ENCODE measurements at places on chromosomes 11 and 22.

GRCh38 chr11:36265793-36266628 lies 23.2 kb downstream of the COMMD9 start:
- DNase-seq = peak; percentile 46

DNA sequence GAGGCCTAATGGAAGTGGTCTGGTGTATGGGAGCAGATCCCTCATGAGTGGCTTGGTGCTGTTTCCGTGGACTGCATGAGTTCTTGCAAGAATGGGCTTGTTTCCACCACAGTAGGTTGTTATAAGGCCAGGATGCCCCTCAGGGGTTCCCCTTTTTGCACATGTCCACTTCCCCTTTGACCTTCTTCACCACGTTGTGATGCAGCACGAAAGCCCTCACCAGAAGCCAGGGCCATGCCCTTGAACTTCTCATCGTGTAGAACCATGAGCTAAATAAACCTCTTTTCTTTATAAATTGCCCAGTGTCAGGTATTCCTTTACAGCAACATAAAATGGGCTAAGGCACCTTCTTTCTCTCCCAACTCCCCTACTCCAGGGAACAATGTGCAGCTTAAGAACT lies 2.8 kb upstream of the NARS2 start:
- no peak for DNase-seq

DNA sequence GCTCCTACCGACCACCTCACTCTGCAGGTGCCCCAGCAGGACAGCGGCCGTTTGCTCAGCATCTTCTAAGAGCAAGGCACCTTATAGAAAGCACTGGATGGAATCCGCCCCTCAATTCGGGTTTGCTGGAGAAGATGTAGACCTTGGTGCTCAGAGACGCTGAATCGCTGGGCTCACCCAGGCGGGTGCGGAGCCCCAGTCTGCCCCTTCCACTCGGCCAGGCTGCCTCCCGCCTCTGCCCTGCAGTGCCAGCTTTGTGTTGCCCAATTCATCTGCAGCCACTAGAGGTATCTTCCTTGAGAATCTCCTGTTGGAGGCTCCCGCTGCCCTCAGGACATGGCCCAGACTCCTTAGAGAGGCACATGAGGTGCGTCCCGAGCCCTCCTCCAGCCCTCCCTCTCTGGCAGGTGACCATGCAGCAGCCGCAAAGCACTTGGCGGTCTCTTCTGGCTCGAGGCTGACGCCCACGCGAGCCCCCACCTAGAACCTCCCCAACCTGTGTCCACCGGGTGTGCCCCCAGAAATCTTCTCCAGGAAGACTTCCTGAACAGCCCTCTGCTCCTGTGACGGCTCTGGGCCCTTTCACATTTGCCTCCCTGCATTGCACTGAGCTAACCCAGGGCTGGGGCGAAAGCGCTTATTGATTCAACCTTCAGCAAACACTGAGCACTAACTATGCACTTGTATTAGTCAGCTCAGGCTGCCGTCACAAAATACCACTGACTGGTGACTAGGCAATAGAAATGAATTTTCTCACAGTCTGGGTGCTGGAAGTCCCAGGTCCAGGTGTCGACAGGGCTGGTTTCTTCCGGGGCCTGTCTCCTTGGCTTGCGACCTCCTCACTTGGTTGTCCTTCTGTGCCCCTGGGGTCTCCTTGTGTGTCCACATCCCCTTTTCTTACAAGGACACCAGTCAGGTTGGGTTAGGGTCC lies 117.5 kb downstream of the WNT7B start:
- DNase-seq = no peak

DNA sequence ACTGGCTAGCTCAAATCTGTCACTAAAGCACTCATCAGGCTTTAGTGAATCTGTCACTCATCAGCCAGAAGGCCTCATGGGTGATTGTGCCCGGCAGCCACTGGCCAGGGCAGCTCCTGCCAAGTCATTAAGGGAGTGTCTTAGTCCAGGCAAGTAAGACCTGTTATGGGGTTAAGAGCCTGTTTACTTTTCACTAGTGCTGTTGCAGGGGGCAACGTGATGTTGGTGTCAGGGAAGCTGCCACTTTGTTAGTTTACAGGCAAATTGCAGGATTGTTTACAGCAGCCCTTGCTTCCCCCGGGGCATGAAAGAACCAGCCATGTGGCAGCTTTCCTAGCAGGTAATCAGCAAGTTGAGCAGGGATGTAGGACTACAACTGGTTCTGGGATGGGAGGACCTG lies 155.6 kb upstream of the NCAM1 start:
- DNase-seq = no peak

DNA sequence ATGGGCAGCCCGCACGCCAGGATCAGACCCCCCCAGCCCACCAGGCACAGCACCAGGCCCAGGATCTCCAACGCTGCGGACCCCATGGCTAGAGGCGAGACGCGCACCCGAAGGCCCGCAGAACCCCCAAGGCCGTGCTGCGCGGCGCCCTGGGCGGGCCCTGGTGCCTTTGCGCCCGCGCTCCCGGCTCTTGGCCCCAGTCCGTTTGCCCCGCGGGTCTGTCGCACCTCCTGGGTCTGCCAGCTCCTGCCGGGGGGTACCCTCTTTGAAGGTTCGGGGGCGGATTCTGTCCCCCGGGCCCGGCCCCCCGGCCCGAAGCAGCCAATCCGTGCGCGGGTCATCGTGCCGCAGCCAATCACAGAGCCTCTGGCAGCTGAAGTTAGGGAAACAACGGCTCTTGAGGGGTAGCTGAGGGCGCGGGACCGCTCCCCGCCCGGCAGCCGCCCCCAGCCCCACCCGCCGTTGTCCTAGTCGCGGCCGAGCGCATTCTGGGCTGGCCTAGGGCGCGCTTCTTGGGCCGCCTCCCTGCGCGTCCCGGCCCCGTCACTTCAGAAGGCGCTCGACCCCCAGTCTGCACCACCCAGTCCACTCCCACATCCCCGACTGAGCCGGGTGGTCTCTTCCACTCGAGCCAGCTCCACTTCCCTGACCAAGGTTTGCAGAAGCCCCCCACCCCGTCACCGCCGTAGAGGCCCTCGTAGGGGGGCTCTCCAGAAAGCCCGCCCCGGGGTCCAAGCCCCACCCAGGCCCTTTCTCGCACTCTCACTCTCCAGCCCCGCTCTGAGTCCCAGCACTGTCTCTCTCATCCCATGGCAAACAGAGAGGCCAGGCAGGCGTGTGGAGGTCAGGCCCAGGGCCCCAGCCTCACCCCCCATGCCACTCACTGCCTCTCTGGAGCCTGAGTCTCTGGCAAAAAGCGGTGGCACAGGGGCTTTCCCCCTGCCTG lies at the start of gene CLDN5:
TSS of gene CLDN5 (minus strand) at position 241 of the 946 bp plus-strand sequence. CDS start at position 86, 155 bp downstream.
- no peak for DNase-seq

GRCh38 chr11:78351193-78351592 lies 66.4 kb downstream of the GAB2 start:
- DNase-seq = no peak

- no peak for DNase-seq
Measured at GRCh38 chr11:114395736-114396135, 4.6 kb downstream of the C11orf71 start.

DNA sequence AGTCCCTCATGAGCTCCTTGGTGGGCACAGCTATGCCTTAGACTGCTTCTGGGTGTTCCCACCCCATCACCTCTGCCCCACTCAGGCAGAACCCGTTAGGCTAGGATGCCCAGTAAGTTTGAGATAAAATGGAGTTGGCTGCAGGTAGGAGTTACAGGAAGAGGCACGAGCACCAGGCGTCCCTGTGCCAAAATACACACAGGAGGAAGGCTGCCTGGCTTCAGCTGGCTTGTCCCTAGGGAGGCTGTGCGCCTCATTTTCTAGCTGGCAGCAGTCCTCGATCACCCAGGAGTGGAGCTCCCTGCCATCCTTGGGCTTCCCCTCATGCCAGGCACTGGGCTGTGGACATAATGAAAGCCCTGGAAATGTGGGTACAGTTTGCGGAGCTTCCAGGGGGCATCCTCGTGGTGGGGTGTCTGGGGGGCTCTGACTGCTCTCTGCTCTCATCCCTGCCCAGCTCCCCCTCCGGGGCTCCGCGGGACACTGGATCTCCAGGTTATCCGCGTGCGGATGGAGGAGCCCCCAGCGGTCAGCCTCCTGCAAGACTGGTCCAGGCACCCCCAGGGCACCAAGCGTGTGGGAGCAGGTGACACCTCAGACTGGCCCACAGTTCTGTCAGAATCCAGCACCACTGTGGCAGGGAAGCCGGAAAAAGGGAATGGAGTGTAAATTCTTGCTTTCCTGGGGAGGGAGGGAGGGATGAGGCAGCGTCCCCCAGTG lies 12.3 kb upstream of the MARK2 start:
- DNase-seq = no peak

DNA sequence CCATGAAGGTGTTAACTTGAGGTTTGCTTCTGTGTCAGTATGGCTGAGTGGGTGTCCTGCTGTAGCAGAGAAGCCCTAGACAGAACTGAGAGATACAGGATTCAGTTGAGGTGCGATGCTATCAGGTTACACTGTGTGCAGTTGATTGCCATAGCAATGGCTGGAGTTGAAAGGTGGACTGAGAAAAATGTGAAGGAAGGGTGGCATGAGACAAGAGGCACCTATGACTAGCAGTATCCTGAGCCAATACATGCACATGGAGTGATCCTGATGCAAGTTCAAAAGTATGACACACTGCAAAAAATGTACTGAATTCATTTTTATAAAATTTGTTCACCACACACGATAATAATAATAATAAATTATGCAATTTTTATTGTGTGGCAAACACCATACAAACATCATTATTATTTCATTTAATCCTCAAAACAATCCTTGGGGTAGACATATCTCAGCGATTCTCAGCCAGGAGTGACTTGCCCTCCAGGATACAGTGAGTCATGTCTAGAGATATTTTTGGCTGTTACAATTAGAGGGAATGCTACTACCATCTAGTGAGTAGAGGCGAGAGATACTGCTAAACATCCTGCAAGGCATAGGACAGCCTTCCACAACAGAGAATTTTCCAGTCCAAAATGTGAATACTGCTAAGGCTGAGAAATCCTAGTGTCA lies 3.9 kb upstream of the PIWIL4 start:
- no peak for DNase-seq

DNA sequence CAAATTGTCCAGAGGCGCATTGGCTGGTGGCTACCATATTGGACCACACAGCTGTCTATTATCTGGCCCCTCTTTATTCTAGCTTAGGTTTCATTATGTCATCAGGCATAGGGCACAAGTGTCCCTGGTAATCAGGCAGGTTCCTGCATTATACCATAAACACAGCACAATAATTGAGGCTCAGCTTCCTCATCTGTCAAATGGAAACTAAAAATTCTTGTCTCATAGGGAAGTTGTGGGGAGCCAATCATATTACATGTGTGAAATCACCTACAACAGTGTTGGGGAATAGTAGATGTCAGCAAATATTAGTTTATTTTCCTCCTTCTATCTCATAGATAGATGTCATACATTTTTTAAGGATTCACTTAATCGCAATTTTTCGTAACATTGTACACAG lies 231.0 kb upstream of the SORL1-AS1 start:
- no peak for DNase-seq

DNA sequence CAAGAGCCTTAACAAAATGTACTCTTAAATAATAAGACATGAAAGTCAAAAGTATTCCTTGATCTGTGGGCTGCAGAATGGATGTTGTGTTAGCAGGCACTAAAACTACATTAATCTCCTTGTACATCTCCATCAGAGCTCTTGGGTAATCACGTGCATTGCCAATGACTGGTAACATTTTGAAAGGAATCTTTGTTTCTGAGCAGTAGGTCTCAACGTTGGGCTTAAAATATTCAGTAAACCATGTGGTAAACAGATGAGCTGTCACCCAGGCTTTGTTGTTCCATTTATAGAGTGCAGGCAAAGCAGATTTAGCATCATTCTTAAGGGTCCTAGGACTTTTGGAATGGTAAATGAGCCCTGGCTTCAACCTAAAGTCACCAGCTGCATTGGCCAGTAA lies 152.9 kb downstream of the PKNOX2 start:
- no peak for DNase-seq

DNA sequence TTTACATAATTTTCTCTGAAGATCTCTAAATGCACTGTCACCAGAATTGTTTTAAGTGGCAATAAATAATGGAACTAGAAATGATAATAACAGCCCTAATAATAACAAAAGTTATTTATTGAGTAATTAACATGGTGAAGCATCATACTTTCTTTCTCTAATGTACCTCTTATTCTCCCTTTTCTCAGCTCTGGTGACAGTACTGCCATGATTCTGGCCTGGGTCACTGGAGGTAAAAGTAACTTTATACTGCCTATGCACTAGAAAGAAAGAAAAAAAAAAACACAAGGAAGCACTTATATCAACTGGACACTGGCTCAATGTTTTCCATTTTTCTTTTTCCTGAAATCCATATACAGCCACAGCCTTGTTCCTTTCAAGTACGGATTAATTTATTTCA lies 43.7 kb downstream of the CADM1 start:
- no peak for DNase-seq

- no peak for DNase-seq
Measured at GRCh38 chr11:63666874-63667273, 4.3 kb downstream of the ATL3 start.

DNA sequence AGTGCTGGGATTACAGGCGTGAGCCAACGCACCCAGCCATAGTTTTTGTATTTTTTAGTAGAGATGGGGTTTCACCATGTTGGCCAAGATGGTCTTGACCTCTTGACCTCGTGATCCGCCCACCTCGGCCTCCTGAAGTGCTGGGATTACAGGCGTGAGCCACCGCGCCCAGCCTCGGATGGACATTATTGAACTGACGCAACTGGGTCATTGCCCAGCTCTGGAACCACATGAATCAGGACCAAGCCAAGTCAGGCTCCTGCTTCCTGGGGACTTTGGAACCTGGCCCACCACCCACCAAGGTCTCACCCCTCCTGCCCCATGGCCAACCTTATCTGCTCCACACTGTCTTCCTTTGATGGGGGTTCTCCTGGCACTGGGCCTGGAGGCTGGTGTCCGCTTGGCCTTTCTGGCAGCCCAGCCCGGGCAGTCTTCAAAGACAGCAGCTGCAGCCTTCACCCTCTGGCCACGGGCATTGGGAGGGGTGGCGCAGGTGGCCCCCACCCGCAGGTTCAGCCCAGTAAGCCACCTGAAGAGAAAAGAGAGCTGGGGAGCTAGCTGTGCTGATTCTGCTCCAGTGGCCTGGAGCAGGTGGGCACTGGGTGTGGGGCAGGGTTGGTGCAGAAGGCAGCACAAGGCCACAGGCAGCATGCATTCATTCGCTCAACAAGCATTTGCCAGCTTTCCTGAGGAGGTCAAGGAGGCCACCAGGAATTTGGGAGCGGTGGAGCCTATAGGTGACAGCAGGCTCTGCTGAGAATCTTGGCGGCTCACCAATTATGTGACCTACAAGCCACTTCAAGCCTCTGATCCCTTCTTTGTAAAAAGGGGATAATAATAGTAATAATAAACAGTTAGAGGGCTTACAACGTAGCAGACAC lies 5.7 kb downstream of the CHADL start:
- DNase-seq = no peak

DNA sequence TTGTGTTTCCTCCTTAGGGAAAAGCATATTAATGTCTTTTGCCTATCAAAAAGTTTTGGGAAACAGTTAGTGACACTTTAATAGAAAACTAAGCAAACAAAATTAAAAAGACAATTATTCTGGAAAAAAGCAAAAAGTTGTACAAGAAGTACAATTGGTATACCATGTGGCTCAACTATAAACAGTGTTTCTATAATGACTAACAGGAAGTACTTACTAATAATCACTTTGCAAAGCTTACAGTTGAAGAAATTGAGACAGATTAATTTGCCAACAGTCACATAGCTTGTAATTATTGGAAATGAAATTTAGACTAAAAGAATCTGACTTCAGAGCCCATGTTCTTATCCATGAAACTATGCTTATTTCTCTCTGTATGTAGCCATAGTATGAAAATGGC lies 24.7 kb downstream of the PPME1 start:
- DNase-seq = no peak

GRCh38 chr11:95415837-95416304 lies 184.9 kb upstream of the SESN3 start:
- DNase-seq = no peak

GRCh38 chr22:28829358-28830181 lies 29.2 kb upstream of the XBP1 start:
- peak; percentile 57 for DNase-seq

All from activated T-cell treated with anti-CD3 and anti-CD28 coated beads for 1 hour (primary cell).